ENCODE measurements at places on chromosomes 11 and 22.
A peak's percentile ranks its signal among the peaks of the same experiment; 100 is the strongest.

- no peak for DNase-seq
Measured at GRCh38 chr22:29831186-29831921, 6.7 kb downstream of the ASCC2 start.

GRCh38 chr11:27718863-27719545 is 18.7 kb upstream of the BDNF start:
- DNase-seq, result no peak

GRCh38 chr11:28939381-28939780 is 831.2 kb downstream of the METTL15 start:
- no peak for DNase-seq

- DNase-seq, result no peak
Measured at GRCh38 chr11:110856340-110856739, 144.1 kb upstream of the ARHGAP20 start.

- DNase-seq, result no peak
Measured at GRCh38 chr22:42699281-42699975, 21.2 kb downstream of the A4GALT start.

DNA sequence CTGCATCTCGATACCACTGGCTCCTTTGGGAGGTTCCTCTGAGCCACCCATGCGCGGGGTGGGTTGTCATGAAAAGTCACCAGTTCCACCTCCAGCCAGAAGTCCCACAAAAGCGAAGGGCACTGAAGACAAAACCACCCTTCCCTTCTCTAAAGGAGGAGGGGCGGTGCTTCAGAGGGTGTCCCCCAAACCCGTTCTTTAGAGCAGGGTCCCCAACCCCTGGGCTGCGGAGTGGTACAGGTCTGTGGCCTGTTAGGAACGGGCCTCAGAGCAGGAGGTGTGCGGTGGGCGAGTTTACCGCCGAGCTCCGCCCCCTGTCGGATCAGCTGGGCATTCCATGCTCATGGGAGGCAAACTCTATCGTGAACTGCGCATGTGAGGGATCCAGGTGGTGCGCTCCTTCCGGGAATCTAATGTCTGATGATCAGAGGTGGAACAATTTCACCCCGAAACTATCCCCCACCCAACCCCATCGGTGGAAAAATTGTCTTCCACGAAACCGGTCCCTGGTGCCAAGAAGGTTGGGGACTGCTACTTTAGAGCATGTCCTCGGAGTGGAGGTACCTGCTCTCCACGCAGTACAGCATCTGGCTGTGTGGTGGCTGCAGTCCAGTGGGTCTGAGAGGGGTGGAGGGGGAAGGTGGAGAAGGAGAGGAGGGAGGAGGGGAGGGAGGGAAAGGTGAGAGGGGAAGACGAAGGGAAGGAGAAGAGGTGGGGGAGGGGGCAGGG is 72.9 kb upstream of the SEPTIN5 start:
- no peak for DNase-seq

DNA sequence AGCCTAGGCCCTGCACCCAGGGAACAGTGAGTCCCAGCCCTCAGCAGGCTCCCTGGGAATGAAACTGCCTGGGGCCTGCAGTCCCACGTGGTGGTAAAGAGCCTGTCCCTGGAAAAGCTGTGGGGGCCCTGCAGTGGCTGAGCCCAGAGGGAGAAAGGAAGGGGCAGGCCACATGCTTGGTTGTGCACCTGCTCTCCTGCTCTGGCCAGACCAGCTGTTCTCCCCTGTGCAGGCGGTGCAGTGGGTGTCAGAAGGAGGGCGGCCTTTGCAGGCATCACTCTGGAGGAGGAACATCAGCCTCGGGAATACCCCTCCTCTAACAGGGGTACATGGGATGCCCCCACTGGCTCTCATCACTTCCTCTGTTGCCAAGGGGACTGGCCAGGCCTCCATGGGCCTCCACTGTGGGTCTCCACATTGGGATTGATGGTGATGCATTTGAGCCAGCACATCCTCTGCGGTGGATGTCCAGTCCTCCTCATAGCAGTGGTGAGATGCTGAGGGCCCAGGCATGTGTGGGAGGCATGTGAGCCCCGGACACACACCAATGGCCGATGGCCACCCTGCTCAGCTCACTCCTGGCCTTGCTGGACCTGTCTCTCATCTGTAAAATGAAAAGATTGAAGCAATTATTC is 690.4 kb downstream of the BRD1 start:
- DNase-seq, result no peak

- no peak for DNase-seq
Measured at GRCh38 chr22:18059991-18060390, 17.8 kb upstream of the PEX26 start.

DNA sequence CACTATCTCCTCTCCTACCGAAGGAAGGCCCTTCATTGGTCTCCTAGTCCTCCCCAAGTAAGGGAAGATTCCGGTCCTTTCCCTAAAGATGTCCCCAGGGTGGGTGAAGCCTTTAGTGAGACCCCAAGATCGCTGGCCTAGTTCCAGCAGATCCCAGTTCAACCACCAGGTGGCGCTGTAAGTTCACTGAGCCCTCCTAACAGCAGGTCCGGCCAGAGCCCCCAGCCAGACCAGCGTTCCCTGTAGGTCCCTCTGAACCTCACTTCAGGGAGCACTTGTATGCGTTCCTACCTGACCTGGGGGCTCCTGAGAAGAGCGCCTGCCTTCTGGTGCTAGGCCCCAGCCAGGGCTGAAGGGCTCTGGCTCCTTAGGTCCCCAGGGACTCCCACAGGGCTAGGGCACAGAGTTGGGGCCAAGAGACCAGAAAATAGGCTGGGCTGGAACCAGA is 38.1 kb downstream of the LMO1 start:
- peak; percentile 81 for DNase-seq

DNA sequence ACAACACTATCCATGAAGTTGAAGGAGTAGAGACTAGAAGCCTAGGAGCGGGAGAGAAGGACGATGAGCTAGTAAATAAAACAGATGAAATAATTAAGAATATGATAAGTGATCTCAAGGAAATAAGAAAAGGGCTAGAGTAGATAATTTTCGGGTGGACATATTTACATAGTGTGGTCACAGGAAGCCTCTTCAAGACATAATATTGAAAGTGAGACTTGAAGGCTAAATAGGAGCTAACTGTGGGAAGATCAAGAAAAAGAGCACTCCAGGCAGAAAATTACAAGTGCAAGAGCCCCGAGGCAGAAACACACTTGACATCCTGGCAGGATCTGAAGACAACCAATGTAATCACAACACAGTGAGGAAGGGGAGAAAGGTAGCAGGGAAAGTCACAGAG is 11.9 kb upstream of the PPFIBP2 start:
- no peak for DNase-seq

DNA sequence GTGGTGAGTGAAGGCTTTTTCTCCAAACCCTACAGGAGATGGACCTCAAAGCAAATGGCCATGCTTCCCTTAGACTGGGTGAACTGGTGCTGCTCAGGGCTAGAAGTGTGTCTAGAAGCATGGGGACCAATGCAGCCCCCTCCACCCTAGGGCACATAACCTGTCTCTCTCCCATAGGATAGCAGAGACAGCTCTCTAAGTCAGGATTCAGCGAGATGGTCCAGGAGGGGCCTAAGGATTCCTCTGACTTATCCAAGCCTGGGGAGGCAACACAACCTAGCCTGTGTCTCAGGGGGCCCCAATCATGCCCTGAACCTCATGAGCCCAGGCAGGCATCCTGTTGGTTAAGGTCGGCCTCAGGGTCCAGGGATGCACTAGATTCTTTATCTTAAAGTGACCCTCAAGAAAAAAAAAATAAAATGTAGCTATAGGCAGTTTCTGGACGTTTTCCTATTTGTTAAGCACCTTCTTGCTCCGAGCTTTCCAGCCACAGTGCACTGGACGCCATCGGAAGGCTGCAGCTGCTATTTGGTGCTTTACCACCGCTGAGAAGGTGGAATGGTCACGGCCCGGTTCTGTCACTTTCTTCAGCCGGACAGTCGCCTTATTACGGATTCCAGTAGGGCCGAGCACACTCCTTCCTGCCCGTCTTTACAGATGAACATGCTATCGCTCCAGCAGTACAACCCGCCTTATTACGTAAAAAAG is 5.0 kb upstream of the CCND1 start:
- no peak for DNase-seq

GRCh38 chr11:91749251-91749650 is 475.4 kb upstream of the FAT3 start:
- no peak for DNase-seq

- no peak for DNase-seq
Measured at GRCh38 chr11:82776377-82776776, 42.7 kb upstream of the FAM181B start.

DNA sequence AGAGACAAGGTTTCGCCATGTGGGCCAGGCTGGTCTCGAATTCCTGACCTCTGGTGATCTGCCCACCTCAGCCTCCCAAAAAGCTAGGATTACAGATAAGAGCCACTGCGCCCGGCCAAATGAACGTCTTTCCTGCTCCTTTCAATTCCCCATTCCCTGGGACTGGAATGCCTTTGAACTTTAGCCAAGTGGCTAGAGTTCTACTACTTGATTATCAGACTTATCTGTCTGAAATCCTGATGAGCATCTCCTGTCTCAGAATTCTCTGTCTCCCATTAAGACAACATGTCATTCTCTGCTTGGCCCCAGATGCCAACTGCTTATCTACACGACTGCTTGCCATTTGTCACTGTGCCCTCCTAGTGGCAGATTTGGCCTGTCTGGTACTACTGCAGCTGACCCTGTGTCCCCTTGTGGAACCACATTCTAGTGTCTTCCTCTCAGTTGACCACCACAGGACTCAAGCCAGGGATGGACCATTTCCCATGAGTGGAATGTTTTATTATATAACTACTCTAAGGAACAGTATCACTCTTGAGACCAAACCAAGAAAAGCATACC is 33.1 kb upstream of the IPO7 start:
- DNase-seq, result no peak

GRCh38 chr11:22244986-22245592 is 52.2 kb downstream of the ANO5 start:
- peak; percentile 4 for DNase-seq

DNA sequence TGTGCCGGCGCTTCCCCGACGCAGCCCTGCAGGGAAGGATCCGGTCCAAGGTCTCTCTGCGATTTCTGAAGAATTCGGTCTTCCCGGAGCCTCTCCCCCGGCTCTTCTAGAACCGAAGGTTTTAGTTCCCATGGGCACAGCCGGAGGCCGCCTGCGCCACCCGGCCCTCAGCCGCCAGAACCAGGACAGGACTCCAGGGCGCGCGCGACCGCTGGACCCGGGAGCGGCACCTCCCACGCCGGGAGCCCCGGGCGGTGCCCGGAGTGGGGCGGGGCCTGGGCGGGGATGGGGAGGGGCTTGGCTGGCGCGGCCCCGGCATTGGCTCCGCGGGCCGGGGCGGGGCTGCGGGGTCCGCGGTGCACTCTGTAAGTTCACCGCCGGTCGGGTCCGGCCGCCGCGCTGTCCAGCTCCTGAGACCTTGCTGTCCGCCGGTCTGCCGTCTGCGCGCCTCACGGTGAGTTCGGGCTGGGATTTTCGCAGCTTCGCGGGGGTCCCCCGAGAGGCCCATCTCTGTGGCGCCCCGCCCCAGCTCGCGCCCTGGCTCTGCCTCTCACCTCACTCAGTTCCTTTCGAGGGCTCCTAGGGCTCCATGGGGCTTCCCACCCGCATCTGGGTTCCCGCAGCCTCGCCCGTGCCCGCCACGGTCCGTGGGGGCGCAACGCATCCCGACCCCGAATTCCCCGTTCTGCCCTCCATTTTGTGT is at the start of gene CDC42EP2:
Gene CDC42EP2 (plus strand): TSS at position 366 of the 703 bp plus-strand sequence. CDS start 6,033 bp downstream, outside the sequence.
- peak; percentile 82 for DNase-seq

DNA sequence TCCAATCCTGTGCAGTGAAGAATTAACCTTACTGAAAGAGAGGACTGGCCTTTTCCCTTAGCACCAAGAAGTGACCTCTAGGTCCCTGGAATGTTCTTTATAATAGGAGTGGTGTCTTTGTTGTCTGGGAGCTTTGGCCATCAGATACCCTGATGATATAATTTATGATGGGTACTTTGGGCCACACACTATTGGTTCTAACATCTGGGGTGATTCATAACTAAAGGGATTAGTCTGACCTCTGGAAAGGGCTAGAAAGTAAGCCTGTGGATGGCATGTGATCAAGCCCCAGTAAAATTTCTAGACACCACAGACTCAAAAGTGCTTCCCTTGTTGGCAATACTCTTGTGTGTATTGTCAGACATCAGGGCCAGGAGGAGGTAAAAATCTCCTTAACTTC is 891.2 kb downstream of the KCNA4 start:
- DNase-seq, result no peak

DNA sequence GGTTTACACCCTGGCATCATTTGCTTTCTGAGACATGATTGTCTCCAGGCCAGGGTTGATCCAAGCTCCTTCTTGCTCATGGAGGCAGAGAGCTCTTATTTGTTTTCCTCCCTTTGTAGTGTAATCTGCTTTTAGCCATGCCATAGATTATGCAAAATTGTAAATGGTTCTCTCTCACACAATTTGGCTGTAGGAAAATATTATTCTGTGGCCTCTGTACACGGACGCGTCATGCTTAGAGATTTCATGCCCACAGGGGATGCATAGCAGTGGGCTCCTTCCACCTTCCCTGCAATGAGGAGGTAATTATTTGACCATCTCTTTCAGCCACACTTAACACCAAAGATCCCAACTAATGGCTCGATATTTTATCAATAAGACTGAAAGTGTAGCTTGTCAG is 37.7 kb upstream of the GNAZ start:
- DNase-seq, result no peak

DNA sequence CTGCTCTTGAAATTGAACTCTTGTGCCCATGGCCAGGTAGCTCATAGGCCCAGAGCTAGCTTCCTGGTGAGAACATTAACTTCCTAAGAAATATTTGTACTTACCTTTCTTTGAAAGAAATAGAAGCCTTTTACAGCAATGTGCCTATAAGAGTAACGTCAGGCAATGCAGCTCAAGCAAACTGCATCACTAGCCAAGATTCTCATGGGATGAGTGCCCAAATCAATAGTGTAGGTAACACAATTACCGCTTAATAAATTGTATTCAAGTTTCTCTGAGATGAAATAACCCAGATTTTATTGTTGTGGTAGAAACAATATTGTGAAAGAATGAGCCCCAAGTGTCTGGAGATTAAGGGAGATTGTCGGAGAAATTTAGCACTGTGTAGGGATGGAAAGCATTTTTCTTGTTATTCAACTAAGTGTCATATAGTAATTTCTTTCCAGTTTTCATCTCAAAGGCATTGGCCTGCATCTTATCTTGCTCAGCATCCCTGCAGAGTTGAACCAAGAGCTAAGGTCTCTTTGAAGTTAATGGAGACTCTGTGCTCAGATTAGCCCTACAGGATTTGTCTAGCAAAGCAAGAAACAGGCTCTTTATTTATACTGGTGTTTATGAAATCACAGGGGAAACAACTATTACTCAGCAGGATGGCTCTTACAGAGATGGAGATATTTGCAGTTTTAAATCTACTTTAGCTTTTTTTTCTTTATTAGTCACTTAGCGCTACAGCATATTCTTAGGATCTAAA is 321.0 kb upstream of the PDGFD start:
- no peak for DNase-seq

GRCh38 chr11:97637701-97638100 is 1247.9 kb downstream of the JRKL start:
- DNase-seq, result no peak

DNA sequence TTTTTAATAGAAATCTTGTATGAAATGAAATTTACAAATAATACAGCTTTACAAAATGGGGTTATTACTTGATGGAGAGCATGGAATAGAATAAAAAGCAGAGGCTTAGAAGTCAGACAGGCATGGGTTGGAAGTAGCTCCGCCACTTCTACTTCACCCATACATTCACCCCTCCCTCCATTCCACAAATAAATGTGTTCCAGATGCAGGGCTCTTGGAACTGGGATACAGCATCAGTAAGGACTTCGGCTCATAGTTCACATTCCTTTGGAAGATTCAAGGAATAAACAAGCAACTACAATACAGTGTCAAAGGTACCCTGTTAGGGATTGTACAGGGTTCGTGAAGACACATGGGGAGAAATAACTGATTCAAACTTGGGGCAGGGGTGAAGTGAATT is 156.8 kb downstream of the WNT11 start:
- DNase-seq, result no peak

GRCh38 chr11:80388130-80388529 is 947.3 kb upstream of the TENM4 start:
- no peak for DNase-seq

Data from activated CD4-positive, alpha-beta T cell treated with anti-CD3 and anti-CD28 coated beads, Interleukin-2, amount 50 U/mL, for 48 hours (primary cell).